ENCODE measurements at places on chromosomes 3 and 15. TPM values are rescaled to one million over a fixed set of nuclear protein-coding genes. Genes with fewer than 3 reads are reported as not detected.

ITIH1 gene
- 0.18 TPM for total RNA-seq

SLC24A5 gene
- total RNA-seq: not detected

FGF12 gene
- total RNA-seq: 0.09 TPM

WDR93 gene
- total RNA-seq: under 0.01 TPM

SPSB4 gene
- total RNA-seq: not detected

SUCLG2 gene
- 74.5 TPM for total RNA-seq

GP9 gene
- not detected for total RNA-seq

CFAP100 gene
- not detected for total RNA-seq

IL17RB gene
- not detected for total RNA-seq

METTL6 gene
- 30.9 TPM for total RNA-seq

ITPKA gene
- 0.92 TPM for total RNA-seq
